ENCODE measurements at places on chromosomes 7 and 10.
A peak's percentile ranks its signal among the peaks of the same experiment; 100 is the strongest.

DNA sequence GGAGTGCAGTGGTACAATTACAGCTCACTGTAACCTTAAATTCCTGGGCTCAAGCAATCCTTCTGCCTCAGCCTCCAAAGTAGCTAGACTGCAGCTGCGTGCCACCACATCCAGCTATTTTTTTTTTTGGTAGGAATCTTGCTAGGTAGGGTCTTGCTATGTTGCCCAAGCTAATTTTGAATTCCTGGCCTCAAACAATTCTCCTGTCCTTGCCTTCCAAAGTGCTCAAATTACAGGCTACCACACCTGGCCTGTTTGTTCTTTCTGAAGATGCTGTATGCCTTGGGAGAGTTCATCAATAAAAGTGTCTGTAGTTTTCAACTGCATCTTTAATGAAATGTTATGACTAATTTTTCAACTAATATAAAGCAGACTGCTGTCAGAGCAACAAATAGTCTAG is 452 bp downstream of the SAMD9 start:
- DNase-seq = no peak

GRCh38 chr10:133159950-133160825 is at the start of gene KNDC1:
KNDC1 (plus strand) TSS chr10:133160219; CDS start chr10:133160468, 249 bp downstream.
- peak; percentile 11 for DNase-seq

DNA sequence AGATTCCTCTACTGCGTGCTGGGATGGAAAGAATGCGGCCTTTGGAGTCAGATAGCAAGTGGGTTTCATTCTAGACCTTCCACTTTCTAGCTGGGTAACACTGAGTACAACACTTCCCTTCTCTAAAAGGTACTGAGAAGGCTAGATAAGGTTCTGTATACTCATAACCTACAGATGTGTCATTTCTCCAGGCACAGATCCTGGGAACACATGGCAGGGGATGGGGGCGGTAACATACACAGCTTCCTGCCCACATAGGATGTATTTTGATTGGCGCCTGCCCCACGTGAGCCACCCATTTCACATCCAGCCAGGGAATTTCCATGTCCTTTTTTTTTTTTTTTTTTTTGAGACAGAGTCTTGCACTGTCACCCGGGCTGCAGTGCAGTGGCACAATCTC is 31.8 kb downstream of the KLRG2 start:
- DNase-seq = peak; percentile 67

- no peak for DNase-seq
These were observed 12.2 kb downstream of the CLRN3 start for GRCh38 chr10:127880557-127880956.

GRCh38 chr7:139427788-139428187 is 55.7 kb downstream of the KLRG2 start:
- no peak for DNase-seq

DNA sequence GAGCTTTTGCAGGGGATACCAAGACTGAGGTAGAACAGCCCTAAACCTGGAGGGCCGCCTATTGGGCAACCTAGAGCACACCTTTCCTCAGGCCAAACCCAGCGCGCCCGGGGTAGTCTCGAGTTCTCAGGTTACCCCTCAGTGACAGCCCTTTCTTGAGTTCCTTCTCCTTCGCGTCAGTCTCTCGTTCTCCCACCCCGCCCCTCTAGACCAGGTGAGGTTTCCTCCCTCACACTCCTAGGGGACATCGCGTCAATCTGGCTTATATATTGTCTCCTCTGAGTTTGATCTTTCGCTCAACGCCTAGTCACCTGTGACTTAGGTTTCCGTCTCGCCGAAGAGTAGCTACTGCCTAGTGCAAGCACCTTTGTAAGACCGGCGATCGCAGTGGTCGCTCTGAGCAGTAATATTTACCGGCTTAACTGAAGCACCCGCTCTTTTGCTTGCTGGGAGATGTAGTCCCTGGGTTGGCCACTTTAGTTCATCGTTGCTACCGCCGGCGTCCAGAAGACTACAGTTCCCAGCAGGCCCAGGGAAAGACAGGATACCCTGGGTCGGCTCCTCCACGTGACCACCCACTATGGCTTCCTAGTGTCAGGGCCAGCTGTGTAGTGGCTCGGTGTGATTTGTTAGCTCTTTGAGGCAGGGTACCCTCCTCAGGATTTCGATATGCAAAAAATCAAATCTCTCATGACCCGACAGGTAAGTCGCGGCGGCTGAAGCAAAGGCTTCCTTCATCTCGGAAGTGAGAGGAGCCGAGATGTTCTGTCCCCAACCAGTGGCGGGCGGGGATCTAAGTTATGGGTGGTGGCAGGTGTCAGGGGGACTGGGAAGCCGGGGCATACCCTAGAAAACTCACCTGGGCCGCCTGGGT is at the start of gene VPS50:
Gene VPS50, plus strand, starts transcription at position 568 of the 874 bp plus-strand sequence. Its CDS starts 102 bp downstream, at position 670.
- peak; percentile 97 for DNase-seq

- peak; percentile 76 for DNase-seq
These were observed 4.9 kb downstream of the TMEM270 start for GRCh38 chr7:73865738-73866445.

GRCh38 chr10:70906031-70906783 is 17.8 kb upstream of the PCBD1 start:
- no peak for DNase-seq

DNA sequence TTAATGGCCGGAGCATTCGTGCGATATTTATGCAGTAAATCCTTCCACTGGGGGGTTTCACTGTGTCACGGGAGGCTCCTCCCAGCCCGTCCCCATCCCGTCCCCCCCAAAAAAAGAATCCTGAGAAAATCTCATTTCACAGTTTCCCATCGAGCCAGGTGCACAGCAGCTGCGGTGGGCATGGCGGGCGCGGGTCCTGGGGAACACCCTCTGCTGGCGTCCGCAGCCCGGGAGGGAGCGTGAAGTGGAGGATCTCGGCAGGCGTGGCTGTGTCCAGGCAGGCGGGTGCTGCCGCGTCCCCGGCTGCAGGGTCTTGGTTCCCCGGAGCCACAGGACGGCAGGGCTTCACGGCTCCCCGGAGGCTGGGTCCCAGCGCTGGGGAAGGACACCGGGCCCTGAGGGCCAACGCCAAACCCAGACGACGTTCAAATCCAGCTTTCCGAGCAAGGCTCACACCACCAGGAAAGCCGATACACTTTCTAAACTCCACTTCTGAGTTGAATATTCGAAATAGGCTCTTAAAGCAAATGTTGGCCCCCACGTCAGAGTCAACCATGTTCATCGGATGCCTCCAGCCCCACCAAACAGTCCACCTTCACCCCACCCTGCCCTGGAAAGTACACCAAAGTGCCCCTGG is 55.7 kb downstream of the PDGFA start:
- no peak for DNase-seq

GRCh38 chr10:84160663-84161362 is 12.8 kb upstream of the GPR15LG start:
- no peak for DNase-seq

DNA sequence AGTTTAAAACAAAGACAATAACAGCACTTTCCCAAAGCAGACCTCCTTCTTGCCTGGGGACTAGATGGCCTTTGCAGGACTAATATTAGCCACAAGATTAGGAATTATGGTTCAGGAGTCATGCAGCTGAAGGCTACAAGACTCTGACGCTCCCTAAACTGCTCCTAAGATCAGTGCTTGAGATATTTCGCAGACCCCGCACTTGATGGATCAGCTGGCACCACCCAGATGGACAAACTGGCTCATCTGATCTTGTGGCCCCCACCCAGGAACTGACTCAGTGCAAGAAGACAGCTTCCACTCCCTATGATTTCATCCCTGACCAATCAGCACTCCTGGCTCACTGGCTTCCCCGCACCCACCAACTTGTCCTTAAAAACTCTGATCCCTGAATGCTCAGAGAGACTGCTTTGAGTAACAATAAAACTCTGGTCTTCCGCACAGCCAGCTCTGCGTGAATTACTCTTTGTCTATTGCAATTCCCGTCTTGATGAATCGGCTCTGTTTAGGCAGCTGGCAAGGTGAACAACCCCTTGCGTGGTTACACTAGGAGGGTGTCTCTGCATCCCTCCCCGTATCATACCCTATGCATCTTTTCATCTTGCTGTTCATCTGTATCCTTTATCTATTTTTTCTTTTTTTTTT is 26.9 kb upstream of the NRBF2 start:
- peak; percentile 90 for DNase-seq

- peak; percentile 54 for DNase-seq
These were observed 517.1 kb upstream of the ANKRD30A start for GRCh38 chr10:36608251-36608650.

GRCh38 chr7:29274146-29275017 is 79.8 kb downstream of the CHN2 start:
- DNase-seq = peak; percentile 10
